ENCODE measurements at places on chromosomes 7 and 10.

DNA sequence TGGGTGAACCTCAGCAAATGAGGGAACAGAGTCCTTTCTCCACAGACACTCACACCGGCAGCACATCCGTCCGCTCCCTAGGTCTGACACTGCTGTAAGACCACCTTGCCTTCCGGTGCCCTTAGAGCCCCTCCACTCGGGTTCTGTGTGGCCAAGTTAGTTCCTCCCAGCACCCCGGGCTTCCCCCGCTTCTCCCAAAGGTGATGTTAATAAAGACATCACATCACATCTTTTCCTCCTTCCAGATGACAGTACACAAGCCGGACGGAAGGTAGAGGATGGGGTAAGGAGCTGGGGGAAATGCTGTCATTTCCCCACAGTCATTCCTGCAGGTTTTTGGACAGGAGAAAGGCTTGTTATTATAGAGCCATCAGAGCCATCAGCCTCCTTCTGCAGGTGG lies 42.3 kb downstream of the OAT start:
- H3K4me1 ChIP-seq: no peaks in the 10 kb centered on the region
- no peak overlapping the region for H3K27ac ChIP-seq
- H3K36me3 ChIP-seq: no peaks in the 10 kb centered on the region

DNA sequence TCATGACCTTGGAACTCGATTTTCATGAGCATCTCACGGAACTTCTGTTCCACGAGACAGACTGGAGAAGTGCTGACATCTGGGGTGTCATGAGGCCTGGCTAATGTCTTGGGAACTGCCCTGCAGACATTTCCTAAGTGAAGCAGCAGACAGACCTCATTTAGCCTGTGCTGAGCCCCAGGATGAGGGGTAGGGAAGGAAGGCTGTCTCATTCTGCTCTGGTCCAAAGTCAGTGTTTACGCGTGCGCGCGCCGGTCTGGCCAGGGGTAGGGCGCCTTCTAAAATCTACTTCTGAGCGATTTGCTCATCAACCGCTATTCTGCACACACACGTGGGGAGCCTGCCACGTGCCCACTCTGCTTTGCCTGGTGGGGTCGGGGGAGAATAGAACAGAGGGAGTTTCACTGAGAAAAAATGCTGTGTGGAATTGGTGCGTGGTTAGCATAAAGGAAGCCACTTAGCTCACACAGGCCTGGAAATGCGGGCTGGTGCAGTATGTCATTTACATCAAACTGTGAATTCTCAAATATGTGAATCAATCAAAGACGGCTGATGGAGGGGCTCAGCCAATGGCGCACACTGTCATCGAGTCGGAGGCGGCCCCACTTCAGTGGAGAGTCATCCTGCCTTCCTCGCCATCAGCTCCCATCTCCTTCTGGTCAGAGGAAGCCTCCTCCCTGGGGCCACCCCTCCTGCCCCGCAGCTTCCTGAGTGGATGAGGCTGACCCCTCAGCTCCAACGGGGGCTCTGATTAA lies 335.1 kb downstream of the ADARB2 start:
- no peak overlapping the region for H3K27ac ChIP-seq
- no peak for DNase-seq
- no peaks in the 10 kb centered on the region for H3K4me1 ChIP-seq

- H3K27ac ChIP-seq: no peak overlapping the region
- no peak for DNase-seq
- no peaks in the 10 kb centered on the region for H3K36me3 ChIP-seq
These were observed 60.9 kb upstream of the ADRB1 start for GRCh38 chr10:113982769-113983168.

DNA sequence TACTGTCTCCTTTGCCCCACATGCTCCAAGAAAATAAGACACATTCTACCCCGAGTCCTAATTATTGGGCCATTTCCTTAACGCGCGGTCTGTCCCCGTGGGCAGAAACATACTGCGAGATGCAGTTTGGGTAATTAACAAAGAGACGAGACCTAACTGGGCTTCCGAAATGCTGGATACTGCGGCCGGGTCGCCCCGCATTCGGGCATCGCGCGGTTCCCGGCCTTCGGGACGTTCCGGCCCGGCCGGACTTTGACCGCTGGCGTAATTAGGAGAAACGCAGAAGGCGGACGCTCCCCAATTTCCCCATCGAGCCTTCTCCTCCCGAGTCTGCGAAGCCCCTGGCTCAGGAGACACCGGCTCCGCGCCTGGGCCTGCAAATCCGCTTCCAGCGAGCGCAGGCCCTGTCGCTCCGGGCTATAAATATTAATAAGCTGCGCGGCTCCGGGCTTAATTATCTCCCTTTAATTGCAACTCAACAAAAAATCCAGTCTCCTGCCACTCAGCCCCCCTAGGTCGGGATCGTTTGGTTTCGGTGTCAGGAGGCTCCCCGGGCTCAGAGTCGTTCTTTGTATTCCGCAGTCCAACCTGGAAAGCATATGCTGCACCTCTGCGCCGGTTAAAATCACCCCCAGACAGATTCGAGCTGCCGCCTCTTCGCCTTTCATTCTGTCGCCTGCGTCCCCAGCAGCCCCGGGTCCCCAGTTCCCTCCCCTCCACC lies 131.5 kb downstream of the SPAG6 start:
- H3K4me3 ChIP-seq: no peak overlapping the region
- H3K36me3 ChIP-seq: no peaks in the 10 kb centered on the region
- no peaks in the 10 kb centered on the region for H3K4me1 ChIP-seq
- DNase-seq: no peak

GRCh38 chr10:36182179-36182566 lies 540.1 kb upstream of the FZD8 start:
- H3K4me1 ChIP-seq: no peaks in the 10 kb centered on the region
- DNase-seq: peak; percentile 17
- H3K36me3 ChIP-seq: no peaks in the 10 kb centered on the region
- no peak overlapping the region for H3K4me3 ChIP-seq
- no peak overlapping the region for H3K27ac ChIP-seq

- H3K27ac ChIP-seq: no peak overlapping the region
- no peaks in the 10 kb centered on the region for H3K27me3 ChIP-seq
- peak; percentile 71 for DNase-seq
- no peak overlapping the region for H3K4me3 ChIP-seq
These were observed 44.5 kb upstream of the AGR3 start for GRCh38 chr7:16926283-16926682.

DNA sequence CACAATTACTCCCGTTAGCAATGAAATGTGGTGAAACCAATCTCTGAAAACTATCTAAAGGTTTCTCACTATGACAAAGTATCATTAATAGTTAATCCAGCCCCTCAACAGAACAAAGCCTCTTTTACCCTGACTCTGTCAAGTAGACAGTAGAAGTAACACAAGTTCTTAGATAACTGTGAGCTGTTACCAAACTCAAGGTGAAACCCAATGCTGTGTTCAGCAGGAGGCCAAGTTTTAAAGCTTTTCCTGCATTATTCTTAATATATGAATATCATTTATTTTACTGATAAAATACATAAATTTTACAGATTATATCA lies 109.1 kb downstream of the SRPK2 start:
- H3K4me1 ChIP-seq: no peaks in the 10 kb centered on the region
- H3K36me3 ChIP-seq: no peaks in the 10 kb centered on the region
- no peak overlapping the region for H3K27ac ChIP-seq
- no peak for DNase-seq
- no peak overlapping the region for H3K4me3 ChIP-seq
- H3K27me3 ChIP-seq: no peaks in the 10 kb centered on the region

- no peak overlapping the region for H3K27ac ChIP-seq
- no peak overlapping the region for H3K4me3 ChIP-seq
- DNase-seq: peak; percentile 42
These were observed 966.0 kb downstream of the LRMDA start for GRCh38 chr10:76397181-76398042.

DNA sequence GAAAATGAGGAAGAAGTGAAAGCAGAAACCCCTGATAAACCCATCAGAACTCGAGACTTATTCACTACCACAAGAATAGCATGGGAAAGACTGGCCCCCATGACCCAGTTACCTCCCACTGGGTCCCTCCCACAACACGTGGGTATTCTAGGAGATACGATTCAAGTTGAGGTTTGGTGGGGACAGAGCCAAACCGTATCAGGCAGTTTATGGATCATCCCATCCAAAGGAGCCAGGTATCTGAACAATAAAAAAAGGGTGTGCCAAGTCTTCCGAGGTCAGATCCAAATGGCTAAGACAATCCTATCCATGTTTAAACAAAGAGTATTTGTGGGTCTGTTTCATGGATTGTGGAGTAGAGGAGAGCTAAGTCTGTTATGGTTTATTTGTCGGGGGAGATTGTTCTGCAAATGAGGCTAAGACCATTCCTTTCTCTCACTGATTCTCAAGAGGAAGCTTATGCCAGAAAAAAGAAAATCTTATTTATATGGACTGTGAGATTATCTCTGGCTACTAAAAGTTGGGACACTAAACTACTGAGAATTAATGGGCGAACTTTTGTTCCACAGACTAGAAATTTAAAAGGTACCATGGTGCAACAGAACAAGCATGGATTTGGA lies 203.7 kb downstream of the IPMK start:
- no peaks in the 10 kb centered on the region for H3K4me1 ChIP-seq
- no peaks in the 10 kb centered on the region for H3K36me3 ChIP-seq
- H3K27ac ChIP-seq: no peak overlapping the region
- no peak for DNase-seq
- H3K4me3 ChIP-seq: no peak overlapping the region

- no peak overlapping the region for H3K27ac ChIP-seq
- H3K4me3 ChIP-seq: no peak overlapping the region
- no peak for DNase-seq
- no peaks in the 10 kb centered on the region for H3K27me3 ChIP-seq
- no peaks in the 10 kb centered on the region for H3K36me3 ChIP-seq
These were observed 432.5 kb downstream of the AUTS2 start for GRCh38 chr7:70030745-70031144.

DNA sequence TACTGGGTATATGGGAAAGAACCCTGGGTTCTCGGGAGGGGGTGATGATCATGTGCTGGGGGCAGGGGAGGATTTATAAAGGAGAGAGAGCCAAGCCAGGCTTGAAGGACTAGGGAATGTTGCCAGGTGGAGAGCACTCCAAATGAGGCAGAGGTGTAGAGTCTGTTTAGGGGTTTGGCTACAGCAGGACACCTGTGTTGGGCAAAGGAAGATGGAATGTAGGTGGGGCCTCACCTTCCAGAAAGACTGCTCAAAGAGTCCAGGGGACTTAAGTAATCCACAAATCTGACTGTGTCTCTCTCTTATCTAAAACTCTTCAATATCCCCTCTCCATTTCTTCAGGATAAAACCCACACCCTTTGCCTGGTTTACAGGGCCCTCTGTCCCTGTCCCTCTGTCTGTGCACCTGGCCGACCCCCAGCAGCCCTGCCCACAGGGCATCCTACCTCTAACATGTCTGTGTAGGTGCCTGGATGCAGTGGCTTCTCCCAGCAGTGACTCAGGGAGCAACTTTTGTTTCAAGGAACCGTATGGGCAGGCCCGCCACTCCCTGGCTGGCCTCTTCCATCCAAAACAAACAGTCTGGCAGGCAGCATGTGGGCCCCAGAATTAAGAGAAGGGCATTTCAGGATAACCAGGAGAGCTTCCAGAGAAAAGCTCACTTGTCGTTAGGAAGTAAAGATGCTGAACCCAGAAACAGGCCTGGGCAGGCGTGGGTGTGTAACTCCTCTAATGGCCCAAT lies 10.6 kb upstream of the PLEKHA1 start:
- H3K4me1 ChIP-seq: no peaks in the 10 kb centered on the region
- peaks cover 7% of the 10 kb centered on the region for H3K27me3 ChIP-seq
- no peak overlapping the region for H3K27ac ChIP-seq
- H3K4me3 ChIP-seq: no peak overlapping the region

DNA sequence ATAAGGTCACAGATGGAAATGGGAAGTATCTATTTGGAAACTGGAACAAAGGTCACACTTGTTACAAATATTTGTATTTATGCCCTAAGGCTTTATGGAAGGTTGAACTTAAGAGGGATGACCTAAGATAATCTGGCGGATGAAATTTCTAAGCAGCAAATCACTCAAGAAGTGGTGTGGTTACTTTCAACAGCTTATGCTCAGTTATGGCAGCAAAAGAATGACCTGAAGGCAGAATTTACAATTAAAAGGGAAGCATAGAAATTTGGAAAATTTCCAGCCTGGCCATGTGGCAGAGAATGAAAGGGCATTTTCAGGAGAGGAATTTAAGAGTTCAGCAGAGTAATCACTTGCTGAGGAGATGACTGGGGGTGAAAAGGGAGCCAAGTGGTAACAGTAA lies 95.8 kb upstream of the TNS3 start:
- H3K36me3 ChIP-seq: no peaks in the 10 kb centered on the region
- no peaks in the 10 kb centered on the region for H3K27me3 ChIP-seq
- no peak overlapping the region for H3K27ac ChIP-seq
- DNase-seq: peak; percentile 26
- no peaks in the 10 kb centered on the region for H3K4me1 ChIP-seq
- no peak overlapping the region for H3K4me3 ChIP-seq

DNA sequence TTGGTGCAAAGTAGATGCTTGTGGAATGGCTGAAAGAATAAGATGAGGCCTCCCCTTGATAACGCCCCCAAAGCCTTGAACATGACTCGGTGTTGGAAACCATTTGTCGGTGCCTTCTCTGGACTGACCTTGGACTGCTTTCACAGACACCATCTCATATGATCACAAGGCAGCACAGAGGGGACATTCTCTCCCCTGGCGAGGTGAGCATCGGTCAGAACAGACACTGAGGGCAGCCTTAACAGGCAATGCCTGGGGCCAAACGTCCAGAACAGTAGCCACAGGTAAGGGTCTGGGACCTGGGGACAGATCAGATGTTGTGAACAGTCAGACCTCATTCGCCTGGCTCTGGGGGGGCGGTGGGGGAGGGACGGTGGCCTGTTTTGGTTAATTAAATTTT lies 2.8 kb upstream of the TRRAP start:
- no peak overlapping the region for H3K4me3 ChIP-seq
- H3K4me1 ChIP-seq: peaks cover 5% of the 10 kb centered on the region
- H3K27ac ChIP-seq: no peak overlapping the region

DNA sequence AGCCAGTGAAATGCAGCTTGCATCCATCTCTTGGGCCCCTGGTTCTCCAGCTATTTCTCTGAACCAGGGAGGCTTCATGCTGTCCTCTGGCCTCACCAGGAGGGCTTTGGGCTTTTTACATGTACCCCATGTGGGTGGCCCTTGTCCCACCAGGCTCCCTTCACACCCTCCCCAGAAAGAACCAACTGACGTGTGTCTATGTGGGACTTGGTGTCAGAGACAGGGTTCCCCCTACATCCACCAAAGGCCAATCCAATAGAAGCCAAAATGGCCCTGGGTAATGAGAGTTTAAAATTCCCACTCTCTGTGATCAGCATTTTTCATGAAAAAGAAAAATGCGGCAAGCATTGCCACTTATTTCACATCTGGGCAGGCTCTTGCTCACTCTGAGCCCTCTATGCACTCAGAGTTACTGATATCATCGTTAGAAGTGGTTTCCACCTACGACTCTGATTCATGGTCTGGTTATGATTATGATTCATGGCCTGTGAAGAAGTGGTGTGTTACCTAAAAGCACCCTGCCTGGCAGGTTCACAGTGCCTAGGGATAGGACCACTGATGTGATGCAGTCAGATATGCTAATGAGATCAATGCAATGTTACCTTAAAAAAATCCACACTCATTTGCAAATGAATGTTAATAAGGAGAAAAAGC lies 133.5 kb downstream of the BUB3 start:
- H3K27ac ChIP-seq: no peak overlapping the region
- no peak overlapping the region for H3K4me3 ChIP-seq
- H3K27me3 ChIP-seq: no peaks in the 10 kb centered on the region
- H3K36me3 ChIP-seq: no peaks in the 10 kb centered on the region

- peaks cover 4% of the 10 kb centered on the region for H3K4me1 ChIP-seq
- H3K27me3 ChIP-seq: no peaks in the 10 kb centered on the region
- H3K4me3 ChIP-seq: no peak overlapping the region
- no peaks in the 10 kb centered on the region for H3K36me3 ChIP-seq
- peak; percentile 14 for DNase-seq
These were observed 51.6 kb downstream of the HIBADH start for GRCh38 chr7:27611059-27611458.
